ENCODE measurements at places on chromosomes 5 and 9. TPM values are rescaled to one million over a fixed set of nuclear protein-coding genes. Genes with fewer than 3 reads are reported as not detected.

- H3K27ac ChIP-seq: no peak overlapping the region
- no peaks in the 10 kb centered on the region for H3K36me3 ChIP-seq
- no peaks in the 10 kb centered on the region for H3K27me3 ChIP-seq
- no peak overlapping the region for H3K4me3 ChIP-seq
- DNase-seq: no peak
Measured at GRCh38 chr9:79984429-79985067, 412.8 kb downstream of the TLE4 start.

DNA sequence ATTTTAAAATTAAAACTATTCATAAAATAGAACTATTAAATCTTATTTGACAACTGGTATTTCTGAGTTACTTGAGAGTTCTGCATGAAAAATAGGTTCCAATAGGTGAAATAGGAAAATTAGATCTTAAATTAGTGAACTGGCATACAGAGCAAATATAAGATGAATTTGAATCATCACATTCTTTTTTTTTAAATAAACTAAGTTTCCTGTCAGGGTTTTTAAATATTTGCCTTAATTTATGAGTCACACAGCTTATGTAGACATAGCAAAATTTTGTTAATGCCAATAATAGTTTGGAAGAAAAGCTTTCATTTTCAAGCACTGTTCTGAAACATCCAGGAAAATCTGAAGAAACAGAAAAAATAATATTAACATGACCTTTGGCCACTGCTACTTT is 311.7 kb upstream of the HAPLN1 start:
- no peak overlapping the region for H3K4me3 ChIP-seq
- H3K36me3 ChIP-seq: peaks cover 8% of the 10 kb centered on the region
- H3K4me1 ChIP-seq: peaks cover 35% of the 10 kb centered on the region

- DNase-seq: peak; percentile 90
- H3K4me3 ChIP-seq: peak overlapping the region; percentile 62
- no peaks in the 10 kb centered on the region for H3K4me1 ChIP-seq
- no peak overlapping the region for H3K27ac ChIP-seq
Measured at GRCh38 chr9:131546336-131547084, 1.2 kb downstream of the PRRT1B start.

DNA sequence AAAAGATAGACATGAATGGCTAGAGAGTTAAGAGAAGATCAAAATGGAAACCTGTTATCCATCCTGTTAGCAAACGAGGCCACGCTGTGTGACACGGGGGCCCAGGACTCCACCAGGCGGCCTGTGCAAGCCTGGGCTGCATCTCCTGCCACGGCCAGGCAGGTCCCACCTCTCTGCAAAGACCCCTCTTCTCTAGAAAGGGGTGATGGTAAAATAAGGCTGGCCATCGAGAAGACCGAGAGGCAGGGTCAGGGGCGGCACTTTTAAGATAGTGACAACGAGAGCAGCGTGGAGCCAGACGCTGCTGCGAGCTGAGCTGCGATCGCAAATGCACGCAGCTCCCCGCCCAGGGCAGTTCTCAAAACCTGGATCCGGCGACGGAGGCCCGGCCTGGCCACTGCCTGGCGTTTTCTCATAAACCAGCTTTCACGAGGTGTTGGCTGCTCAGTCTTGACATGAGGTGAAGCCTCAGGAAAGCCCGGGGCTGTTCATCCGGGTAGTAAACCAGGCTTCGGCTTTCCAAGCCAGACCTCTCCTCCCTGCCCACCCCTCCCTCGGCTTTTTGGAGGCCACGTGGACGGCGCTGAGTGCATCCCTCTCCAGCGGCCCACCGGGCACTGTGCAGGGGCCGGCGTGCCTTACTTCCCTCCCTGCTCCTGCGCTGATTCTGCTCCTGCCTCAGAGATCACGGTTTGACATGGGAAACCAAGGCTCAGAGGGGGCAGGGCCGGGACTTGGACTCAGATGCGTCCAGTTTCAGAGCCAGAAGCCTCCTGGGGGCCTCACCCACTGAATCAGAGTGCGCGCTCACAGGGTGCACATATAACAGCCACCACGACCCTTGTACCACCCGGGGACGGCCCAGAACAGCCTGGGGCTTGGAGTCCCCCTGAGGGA is 151.6 kb upstream of the PHYKPL start:
- H3K4me3 ChIP-seq: no peak overlapping the region
- H3K36me3 ChIP-seq: no peaks in the 10 kb centered on the region
- H3K4me1 ChIP-seq: no peaks in the 10 kb centered on the region
- H3K27ac ChIP-seq: no peak overlapping the region
- peak; percentile 81 for DNase-seq

DNA sequence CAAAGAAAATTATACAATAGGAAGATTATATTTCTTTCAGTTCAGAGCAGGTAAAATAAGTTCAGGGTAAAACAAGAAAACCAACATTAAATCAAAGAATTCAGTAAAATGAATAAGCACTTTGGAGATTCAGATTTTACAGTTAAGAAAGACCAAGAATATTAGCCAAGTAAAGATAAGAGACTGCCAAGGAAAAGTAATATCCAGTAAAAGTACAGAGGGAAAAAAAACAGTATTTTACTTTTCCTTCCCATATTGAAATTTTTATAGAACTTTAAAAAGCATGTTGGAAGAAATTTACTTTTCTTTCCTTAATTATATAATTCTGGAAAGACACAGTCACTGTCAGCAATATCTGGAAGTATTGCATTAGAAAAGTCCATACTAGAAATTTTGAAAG is 393.4 kb downstream of the NFIB start:
- H3K27me3 ChIP-seq: no peaks in the 10 kb centered on the region
- DNase-seq: no peak
- H3K36me3 ChIP-seq: no peaks in the 10 kb centered on the region

SPATA31C1 gene
- total RNA-seq: not detected

SPINK7 gene
- total RNA-seq: not detected

RLN2 gene
- total RNA-seq: not detected

PCDHA1 gene
- not detected for total RNA-seq

CAAP1 gene
- 18.3 TPM for total RNA-seq

PCDH1 gene
- total RNA-seq: 0.29 TPM

All from osteoblast (primary cell).